ENCODE measurements at places on chromosomes 5 and 9.

- no peak for DNase-seq
These were observed 426.4 kb upstream of the MPDZ start for GRCh38 chr9:13705918-13706317.

GRCh38 chr9:116115761-116116353 lies 37.7 kb upstream of the PAPPA start:
- no peak for DNase-seq

GRCh38 chr5:140007311-140007710 lies 35.8 kb downstream of the NRG2 start:
- no peak for DNase-seq

GRCh38 chr9:11500780-11501179 lies 888.0 kb upstream of the PTPRD start:
- no peak for DNase-seq

DNA sequence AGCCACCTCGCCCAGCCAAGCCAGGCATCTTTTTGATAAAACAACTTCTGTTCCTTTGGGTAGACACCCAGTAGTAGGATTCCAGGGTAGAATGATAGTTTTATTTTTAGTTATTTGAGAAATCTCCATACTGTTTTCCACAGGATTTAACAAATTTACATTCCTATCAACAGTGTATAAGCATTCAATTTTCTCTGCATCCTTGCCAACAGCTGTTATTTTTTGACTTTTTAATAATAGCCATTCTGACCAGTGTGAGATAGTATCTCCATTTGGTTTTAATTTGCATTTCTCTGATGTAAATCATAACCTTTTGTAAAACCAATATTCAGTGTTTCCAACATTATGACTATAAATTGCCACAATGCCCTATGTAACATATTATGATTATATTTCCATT lies 28.2 kb upstream of the CCNB1 start:
- DNase-seq = no peak

- no peak for DNase-seq
These were observed 72.2 kb downstream of the SNX18 start for GRCh38 chr5:54589786-54590185.

DNA sequence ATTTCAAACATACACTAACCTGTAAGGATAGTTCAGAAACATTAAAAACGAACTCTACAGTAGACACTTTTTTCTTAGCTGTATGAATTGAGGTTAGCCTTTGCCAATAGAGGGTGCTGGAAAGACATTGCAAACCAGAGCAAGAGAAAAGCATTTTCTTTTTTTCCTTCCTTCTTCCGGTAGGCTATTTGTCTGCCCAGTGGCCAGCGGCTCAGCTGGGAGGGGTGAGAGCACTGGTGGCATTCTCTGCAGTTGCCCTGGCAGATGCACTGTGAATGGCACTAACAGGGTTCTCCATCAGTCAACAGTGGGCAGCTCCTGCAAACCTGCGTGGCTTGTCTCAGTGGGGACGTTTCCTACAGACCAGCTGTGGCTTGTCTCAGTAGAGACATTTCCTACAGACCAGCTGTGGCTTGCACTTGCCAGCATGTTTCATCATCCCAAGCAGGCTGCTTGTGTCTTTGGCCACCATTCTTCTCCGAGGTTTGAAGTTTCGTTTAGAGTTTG lies 984.5 kb upstream of the CDH18 start:
- peak; percentile 13 for DNase-seq

DNA sequence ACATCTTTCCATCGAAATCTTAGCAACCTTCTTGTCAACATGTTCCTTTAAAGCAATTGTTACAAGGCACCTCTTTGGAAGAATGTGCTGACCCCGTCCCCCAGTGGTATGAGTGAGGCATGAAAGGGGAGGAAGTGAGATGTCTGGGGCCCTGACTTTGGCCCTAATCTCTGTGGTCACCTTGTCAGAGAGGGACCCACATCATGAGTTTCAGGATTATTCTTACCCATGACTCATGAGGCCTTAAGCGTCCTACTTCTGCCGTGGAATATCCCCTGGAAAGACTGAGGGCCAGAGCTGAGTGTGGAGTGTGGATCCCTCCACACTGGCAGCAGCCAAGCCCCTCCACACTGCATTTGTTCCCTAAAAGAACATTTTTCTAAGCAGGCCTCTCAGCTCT lies 81.2 kb downstream of the FSTL4 start:
- no peak for DNase-seq

DNA sequence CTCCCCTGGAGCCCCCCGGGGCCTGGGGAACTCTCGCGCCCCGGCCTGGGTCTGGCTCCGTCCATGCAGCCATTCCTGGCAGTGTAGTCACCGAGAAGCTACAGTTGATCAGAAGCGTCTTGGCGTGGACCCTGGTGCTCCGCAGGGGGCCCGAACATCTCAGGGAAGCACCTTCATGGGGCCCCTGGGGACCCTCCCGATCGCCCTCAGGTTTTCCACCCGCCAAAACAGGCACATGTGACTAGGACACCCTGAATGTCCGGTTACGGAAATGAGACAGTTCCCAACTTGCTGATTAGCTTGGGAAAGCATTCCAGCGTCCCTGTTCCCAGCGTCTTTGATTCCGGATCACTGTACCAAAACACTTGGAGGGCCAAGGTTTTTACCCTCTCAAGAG lies 472 bp downstream of the FBXO4 start:
- no peak for DNase-seq

- no peak for DNase-seq
These were observed 3.6 kb upstream of the SCGB3A2 start for GRCh38 chr5:147874910-147875367.

- DNase-seq = peak; percentile 36
These were observed 46.0 kb downstream of the SLC44A1 start for GRCh38 chr9:105290418-105290817.

GRCh38 chr9:133657120-133657661 lies 21.0 kb downstream of the DBH start:
- DNase-seq = no peak

GRCh38 chr5:137621861-137622823 lies 113.7 kb downstream of the KLHL3 start:
- no peak for DNase-seq

GRCh38 chr5:93585767-93586385 lies 2.9 kb downstream of the NR2F1 start:
- no peak for DNase-seq

GRCh38 chr5:56612353-56612752 lies 203.0 kb upstream of the MAP3K1 start:
- DNase-seq = no peak

DNA sequence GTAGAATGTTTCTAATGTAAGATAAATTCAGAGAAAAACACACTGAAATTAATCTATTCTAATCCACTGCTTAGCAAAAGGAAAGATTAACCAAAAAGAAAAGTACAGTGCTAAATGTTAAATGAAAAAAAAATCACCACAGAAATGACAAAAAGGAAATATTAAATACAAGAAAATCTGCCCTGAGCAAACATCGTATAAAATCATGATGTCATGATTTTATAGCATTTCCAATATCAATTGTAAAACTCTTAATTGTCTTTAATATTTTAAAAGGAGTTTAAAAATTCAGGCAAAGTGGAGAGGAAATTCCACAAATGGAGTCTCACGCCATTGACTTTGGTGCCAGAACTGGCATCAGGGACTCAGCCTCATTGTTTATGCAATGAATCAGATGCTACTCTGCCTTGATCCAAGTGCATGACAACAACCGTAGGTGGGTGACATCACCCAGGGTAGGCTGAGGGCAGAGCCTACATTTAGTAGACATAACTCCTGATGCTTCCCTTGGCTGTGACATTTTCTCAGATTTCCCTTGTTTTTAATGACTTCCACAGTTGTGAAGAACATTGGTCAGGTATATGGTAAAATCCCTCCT lies 696.8 kb downstream of the SEMA5A start:
- no peak for DNase-seq

GRCh38 chr5:22591461-22591860 lies 261.7 kb downstream of the CDH12 start:
- DNase-seq = no peak

DNA sequence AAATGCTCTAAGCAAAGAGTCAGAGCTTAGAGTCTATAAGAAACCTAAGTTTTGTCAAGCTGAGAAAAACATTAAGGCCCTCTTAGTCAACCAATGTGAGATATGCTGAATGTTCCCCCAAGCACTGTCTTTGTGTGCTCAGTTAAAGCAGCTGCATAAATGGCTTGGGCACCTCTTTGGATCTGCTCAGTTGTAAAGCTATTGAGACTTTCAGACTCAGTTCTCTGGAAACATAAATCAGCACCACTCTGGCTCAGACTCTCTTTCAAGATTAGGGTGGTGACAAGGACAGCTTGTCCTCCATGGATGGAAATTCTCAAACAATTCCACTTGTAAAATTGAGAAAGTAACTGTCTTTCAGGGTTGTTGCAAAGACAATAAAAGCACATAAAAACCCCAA lies 807.9 kb downstream of the PRELID2 start:
- no peak for DNase-seq

- DNase-seq = no peak
These were observed 7.7 kb upstream of the PBX3 start for GRCh38 chr9:125739436-125739835.

GRCh38 chr5:169980418-169981053 lies at the start of gene INSYN2B:
INSYN2B (minus strand) TSS chr5:169980495; CDS start chr5:169883898, 96,597 bp downstream.
- peak; percentile 80 for DNase-seq

DNA sequence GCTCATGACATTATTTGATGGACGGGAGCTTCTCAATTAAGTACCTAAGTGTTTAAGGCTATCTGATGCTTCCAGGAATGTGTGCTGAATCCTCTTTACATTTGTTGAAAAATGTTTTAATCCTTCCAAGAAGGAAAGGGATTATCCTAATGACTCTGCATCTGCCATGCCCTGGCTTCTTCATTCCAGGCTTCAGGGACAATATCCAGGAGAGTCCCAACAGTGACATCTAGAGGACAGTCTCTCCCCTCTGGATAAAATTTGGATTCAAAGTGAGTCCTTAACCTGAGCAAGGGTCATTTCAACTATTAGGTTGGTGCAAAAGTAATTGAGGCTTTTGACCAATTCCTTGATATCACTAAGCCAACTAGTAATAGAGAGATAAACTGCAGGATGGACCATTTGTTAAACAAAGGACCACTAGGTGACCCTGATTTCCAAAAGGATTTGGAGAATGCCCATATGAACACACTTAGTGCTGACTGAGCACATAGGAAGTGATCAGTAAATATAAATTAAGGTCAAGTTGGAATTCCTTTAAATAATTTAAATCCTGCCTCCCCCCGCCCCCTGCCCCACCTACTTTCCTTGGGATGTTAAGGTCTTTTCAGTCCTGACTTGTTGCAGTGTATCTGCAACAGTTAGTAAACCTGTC lies 19.1 kb downstream of the TNFSF8 start:
- no peak for DNase-seq

DNA sequence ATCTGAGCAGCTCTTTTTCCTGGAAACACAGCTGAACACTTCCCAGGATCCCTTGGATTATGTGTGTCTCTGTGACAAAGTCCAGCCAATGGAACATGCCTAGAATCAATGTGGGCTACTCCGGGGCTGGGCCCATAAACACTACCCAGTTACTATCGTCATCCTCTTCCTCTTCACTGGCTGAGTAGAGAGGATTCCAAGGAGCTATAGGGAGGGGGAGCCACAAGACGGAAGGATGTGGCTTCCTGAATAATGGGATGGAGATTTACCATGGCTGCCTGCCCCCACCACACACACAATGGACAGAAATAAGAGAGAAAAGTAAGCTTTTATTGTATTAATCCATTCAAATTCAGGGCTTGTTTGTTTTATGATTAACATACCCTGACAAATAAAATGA lies 22.1 kb upstream of the TAS2R1 start:
- no peak for DNase-seq

DNA sequence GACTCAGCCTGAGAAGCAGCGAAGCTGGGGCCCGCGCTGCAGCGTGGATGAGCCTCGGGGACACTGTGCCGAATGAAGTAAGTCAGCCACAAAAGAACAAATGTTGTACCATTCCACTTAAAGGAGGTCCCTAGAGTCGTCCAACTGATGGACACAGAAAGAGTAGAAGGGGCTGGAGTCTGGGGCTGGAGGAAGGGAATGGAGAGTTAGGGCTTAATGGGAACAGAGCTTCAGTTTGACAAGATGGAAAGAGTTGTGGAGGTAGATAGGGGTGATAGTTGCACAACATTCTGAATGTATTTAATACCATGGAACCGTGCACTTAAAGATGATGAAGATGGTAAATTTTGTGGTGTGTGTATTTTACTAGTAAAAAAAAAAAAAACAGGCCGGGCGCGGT lies 119.9 kb downstream of the EHMT1 start:
- DNase-seq = no peak

DNA sequence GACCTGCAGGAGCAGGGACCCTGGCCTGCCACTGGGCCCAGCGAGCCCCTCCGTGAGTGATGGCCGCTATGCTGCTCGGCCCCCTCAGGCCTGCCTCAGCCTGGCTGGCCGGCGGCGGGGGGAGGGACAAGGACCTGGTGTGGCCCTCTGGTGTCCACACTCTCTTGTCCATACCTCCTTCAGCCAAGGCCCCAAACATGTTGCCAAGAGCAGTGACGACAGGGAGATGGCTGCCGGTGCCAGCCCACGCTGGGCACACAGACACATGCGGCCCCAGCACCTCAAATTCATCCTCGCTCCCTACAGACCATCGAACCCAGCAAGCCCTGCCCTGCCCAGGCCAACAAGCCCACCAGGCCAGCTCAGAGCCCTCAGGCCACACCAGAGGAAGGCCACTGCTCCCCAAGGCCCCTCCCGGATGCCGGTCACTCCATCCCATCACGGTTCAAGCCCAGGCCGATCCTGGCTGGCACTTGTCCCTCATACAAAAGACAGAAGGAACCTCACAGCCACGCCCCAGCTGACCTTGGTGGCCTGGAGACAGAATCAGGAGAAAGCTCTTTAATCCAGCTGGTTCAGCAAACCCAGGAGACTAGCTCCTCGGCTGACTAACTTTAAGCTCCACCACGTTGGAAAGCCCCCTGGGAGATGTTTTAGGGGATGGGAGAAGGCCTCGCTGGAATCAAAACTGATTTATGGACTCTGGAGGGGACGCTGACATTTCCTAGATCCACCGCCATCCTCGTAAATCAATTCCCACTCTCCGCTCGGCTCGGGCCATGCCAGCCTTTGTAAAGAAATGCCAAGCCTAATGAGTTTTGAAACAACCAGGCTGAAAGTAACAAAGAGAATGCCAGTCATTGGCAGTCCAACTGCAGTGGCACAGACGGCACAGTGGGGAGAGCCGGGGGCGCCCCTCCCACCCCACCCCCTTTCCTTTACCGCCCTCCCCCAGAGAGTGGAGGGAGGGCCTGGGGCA lies 84.9 kb downstream of the VAV2 start:
- DNase-seq = no peak

- no peak for DNase-seq
These were observed 4.2 kb downstream of the SURF6 start for GRCh38 chr9:133331641-133332380.

- DNase-seq = no peak
These were observed 16.3 kb downstream of the CARD19 start for GRCh38 chr9:93112116-93112863.

Measured in urinary bladder (tissue), 4 donors.